ENCODE measurements at places on chromosomes 12 and 14. TPM values are rescaled to one million over a fixed set of nuclear protein-coding genes. Genes with fewer than 3 reads are reported as not detected.

DNA sequence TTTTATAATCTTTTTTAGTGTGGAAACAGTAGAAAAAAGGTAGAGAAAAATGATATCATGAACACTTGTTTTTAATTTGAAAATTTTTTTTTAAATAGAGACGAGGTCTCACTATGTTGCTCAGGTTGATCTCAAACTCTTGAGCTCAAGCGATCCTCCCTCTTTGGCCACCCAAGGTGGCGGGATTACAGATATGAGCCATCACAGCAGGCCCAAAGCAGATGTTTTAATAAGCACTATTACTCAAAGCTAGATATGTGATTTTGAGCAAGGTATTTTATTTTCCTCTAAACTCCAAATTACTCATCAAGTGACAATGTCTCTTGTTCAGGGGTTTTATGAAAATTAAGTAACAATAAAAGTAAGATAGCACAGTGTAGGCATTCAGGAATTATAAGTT is 10.7 kb upstream of the WDR89 start:
- no peak for DNase-seq

GRCh38 chr12:68976395-68976841 is 43.4 kb upstream of the CPM start:
- DNase-seq: no peak

TAS2R42 gene
- total RNA-seq: not detected

GRCh38 chr14:49008363-49008762 is 577.8 kb downstream of the RPS29 start:
- no peak for DNase-seq

DNA sequence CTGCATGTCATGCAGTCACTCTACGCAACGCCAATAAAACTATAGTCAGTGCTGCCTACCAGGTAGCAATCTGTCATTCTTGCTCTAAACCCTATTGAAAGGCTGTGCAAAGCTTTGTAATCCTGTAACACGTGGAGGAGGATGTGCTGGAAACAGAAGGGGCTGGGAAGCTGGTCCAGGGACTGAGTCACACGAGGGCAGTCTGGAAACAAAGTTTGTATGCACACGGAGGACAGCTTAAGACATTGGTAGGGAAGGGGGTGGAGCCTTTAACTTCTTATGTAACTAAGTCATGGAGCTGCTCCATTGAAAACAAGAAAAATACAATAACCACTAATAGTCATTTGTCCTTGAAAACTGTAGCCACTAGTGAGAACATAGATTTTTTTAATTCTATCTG is 128.0 kb downstream of the BCAT1 start:
- no peak for DNase-seq

- no peak for DNase-seq
Measured at GRCh38 chr12:132572106-132572505, 38.3 kb downstream of the LRCOL1 start.

DNA sequence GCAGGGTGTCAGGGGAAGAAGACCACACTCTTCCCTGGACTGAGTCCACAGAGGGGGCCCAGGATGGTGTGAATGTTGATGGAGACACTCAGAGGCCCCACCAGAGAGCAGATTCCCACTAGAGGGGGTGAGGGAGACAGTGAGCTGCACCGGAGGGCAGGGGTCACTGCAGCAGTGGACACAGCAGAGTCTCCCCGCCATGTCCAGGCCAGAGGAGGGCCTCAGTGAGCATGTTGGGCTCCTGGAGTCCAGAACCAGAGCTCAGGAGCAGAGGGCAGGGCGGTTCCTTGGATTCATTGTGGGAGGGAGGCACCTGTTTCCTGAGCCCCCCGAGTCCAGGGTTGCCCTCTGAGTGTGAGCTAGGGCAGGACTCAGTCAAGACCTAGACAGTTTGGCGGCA is 1.8 kb upstream of the KRT82 start:
- DNase-seq: no peak
